ENCODE measurements at places on chromosomes 16 and 17. TPM values are rescaled to one million over a fixed set of nuclear protein-coding genes. Genes with fewer than 3 reads are reported as not detected.

- no peak for DNase-seq
These were observed 183.5 kb downstream of the CPPED1 start for GRCh38 chr16:12620150-12620549.

DNA sequence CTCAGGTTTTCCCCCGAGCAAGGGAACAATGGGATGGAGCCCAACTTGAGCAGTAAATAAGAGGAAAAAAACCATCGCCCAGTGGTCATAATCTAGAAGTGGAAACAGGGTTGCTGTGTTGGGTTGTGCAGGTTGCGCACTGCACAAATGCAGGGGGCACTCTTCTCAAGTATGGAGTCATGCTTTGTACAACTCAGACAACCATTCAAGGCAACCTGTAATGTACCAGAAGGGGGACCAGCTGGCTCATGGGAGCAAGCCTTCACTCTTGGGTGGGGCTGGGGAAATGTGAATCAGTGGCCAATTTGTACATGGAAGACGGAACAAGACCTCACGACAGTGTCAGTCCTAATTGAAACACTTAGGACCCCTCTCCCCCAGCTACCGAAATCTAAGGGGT is 23.9 kb upstream of the LITAF start:
- DNase-seq = no peak

DNA sequence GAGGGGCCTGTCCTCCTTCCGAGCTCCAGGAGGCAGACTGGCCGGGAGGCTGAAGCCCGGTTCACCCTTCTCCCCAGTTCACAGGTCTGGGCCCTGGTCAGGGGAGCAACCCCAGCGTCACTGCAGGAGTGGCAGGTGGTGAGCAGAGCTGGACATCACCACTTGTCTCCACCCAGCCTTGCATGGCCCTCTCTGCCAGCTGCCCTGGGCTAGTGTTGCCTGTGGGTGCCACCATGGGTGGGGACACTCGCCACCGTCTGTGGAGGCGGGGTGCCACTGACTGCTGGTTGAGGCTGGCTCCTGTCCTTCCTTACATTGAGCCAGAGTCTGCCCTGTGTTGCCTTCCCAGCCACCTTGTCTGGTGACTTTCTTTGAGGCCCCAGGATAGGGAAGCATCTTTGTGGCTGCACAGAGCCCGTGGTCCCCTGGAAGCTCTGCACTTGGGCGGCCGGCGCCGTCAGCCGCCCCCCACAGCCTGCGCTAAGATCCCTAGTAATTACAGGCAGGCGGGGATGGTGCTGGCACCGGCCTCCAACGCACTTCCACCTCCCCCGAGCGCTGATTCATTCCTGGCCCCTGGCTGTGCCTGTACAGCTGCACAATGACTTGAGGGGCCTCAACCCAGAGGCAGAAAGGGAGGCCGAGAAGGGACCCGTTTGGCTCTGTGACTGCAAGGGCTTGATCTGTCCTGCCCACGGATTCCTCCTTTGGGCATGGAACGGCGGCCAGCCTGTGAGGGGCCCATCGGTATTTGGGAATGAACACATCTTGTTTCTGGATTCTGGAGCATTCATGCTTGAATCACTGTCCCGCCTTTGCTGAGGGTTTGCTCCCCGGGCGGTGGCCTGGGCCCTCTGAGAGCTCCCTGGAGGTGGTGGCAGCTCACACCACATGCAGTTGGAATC is 5.2 kb downstream of the BAIAP2 start:
- peak; percentile 84 for DNase-seq

Gene MMP25
- total RNA-seq = not detected

DNA sequence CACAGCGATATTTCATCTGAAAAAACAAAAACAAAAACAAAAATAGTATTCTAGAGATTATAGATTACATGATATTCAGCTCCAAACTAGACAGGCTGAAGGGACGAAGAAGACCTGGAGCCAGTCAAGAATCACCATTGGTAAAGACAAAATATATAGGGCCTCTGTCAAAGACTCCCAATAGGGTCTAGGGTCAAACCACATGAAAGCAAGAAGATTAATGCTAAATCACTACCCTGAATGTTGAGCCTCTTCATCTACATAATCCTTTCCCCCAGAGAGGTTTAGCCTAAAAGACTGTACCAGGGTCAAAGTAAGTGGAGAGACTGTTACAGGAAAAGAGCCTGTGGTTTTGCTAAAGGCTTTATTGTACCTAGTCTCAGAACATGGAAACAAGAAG is 10.8 kb upstream of the NME1 start:
- no peak for DNase-seq

Measured in GM23248 (cell line).